Activated CD4-positive, alpha-beta memory T cell treated with anti-CD3 and anti-CD28 coated beads, Interleukin-2, amount 10 ng/mL, durations not matched to agents 7 days and 5 days (primary cell): ENCODE measurements at places on chromosomes 2 and 18.

- DNase-seq, result no peak
Measured at GRCh38 chr2:238873381-238873801, 25.5 kb downstream of the TWIST2 start.

DNA sequence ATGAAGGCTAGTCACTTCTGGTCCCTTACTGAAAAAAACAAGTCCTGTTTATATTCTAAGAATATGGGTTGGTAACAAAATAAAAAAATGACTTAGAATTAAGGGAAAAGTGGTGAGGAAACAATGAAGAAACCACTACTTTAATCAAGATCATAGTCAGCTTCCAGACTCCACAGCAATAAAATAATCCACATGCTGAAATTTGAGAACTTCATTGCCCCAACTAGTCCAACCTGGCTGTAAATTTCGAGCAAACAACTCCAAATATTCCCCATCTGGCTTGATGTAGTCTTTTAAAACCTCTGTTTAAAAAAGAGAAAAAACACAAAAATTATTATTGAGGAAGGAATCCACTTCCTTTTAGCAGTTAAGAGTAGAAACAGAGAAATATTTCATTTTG lies 32.5 kb downstream of the METTL4 start:
- no peak for DNase-seq

GRCh38 chr2:69694894-69695849 lies 46.8 kb upstream of the ANXA4 start:
- DNase-seq, result no peak

- no peak for DNase-seq
Measured at GRCh38 chr2:174901075-174901474, 104.1 kb downstream of the CHN1 start.

- DNase-seq, result no peak
Measured at GRCh38 chr2:100731535-100731981, 88.4 kb upstream of the NPAS2 start.
